MV-4-11 (cell line): ENCODE measurements at places on chromosomes 16 and 17.
A peak's percentile ranks its signal among the peaks of the same experiment; 100 is the strongest.

DNA sequence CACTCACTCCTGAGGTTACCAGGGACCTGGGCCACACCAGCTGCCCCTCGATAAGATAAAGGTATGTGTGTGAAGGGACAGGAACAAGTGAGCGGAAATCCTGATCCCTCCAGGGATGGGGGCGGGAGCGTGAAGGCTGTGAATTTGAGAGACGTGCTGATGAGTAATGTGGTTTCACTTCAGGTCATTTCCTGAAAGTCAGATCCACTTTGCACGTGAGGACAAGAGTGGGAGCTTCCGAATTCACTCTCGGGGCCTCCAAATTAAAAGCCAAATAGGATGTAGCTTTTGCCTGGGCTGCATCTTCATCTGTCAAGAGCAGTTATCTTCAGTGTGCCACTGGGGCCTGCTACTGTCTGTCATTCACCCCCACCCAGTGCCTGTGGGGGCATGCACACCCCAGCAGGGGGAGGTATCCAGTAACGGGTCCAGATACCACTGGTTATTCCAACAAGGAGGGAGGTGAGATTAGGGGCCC lies 87.4 kb upstream of the LHX1 start:
- peak; percentile 58 for DNase-seq

DNA sequence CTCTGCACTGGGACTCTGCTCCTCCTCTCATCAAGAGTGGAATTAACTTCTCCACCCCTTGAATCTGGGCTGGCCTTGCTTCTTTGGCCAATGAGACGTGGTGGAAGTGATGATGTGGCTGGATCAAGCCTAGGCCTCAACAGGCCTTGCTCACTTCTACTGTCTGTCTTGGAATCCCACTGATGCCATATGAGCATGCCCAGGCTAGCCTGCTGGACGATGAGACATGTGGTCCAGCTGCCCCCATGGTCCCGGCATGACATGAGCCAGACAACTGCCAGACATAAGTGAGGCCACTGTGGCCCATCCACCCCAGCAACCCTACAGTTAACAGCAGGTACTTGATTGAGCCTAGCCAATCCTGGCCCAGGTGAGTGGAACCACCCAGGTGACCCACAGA lies 18.7 kb downstream of the VAC14 start:
- DNase-seq, result no peak

GRCh38 chr17:48593126-48593829 lies at the start of gene HOXB5:
HOXB5 (minus strand) TSS chr17:48593779; CDS start chr17:48593682, 97 bp downstream.
- DNase-seq, result no peak

GRCh38 chr17:10870336-10871050 lies 32.6 kb upstream of the PIRT start:
- no peak for DNase-seq

- no peak for DNase-seq
Measured at GRCh38 chr17:80791758-80792284, 199.8 kb upstream of the CHMP6 start.

DNA sequence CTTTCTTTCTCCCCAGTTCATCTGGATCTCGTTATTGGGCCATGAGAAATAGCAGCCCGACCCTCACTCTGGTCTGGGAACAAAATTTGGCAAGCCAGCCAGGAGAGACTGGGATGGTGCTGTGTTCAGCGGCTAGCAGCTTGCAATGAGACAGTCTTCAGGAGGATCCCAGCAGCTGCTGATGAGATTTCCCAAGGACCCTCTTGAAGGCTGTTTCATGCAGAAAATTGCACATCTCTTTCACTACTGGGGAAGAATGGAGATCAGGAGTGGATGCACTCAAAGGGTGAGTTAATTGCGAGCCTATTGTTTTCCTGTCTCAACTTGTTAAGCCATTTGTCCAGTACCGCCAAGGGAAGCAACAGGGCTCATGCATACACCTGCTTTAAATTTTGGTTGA lies 5.5 kb upstream of the COIL start:
- no peak for DNase-seq
